ENCODE measurements at places on chromosomes 1 and 21.

DNA sequence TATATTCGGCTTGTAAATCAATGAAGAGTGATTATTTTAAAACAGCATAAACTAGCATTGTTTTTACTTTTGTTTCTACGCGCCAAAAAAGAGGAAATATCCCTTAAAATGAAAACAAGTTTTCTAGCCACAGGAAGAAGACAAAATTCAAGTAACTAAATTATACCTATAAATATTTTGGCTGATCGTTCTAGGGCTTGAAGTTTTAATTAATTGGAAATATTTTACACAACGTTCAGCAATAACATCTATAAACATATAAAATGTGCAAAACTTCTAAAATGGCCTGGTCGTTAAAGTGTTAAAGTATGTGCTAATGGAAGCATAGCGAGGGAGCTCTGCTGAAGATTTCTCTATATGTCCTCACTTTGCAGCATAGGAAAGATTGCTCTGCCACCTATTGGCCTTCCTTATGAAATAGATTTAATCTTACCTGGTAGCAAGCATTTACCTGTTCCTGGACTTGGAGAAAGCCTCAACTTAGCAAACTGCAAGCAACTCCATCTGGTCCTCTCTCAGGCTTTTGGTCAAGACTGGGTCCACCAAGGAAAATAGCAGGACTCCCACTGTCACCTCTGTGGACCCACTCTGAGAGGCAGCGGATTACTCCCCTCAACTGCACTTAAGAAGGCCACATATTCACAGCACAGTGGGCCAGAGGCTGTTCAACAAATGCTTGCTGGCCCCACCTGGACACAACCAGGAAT, 351.3 kb upstream of the RUNX1 start:
- DNase-seq: peak; percentile 3

- no peak for DNase-seq
Measured at GRCh38 chr1:20497506-20497905, 10.4 kb downstream of the MUL1 start.

DNA sequence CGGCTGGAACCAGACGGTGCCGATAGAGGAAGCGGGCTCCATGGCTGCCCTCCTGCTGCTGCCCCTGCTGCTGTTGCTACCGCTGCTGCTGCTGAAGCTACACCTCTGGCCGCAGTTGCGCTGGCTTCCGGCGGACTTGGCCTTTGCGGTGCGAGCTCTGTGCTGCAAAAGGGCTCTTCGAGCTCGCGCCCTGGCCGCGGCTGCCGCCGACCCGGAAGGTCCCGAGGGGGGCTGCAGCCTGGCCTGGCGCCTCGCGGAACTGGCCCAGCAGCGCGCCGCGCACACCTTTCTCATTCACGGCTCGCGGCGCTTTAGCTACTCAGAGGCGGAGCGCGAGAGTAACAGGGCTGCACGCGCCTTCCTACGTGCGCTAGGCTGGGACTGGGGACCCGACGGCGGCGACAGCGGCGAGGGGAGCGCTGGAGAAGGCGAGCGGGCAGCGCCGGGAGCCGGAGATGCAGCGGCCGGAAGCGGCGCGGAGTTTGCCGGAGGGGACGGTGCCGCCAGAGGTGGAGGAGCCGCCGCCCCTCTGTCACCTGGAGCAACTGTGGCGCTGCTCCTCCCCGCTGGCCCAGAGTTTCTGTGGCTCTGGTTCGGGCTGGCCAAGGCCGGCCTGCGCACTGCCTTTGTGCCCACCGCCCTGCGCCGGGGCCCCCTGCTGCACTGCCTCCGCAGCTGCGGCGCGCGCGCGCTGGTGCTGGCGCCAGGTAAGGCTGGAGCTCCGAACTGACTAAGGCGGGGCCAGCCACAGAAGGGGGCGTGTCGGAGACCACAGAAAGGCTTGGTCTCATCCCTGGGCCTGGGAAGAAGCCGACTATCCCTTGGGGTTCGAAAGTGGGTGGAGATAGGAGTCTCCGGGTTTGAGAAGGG, 486 bp downstream of the SLC27A3 start:
- DNase-seq: peak; percentile 33

- no peak for DNase-seq
Measured at GRCh38 chr1:44619261-44619900, 54.9 kb downstream of the TMEM53 start.

GRCh38 chr1:204075139-204075521, 2.2 kb downstream of the SOX13 start:
- DNase-seq: no peak

DNA sequence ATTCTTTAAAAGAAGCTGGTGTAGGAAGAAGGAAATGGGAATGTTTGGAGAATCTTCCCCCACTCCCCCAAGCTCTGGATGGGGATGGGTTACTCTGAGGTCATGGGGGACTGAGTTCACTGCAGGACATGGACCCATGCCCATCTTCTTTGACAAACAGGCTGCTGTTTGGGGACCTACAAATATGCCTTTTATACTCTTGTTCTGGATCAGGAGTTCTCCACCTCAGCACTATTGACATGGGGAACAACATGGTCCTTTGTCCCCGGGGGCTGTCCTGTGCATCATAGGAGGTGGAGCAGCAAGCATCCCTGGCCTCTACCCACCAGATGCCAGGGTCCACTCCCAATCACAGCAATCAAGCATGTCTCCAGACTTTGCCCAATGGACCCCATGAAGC, 365.8 kb upstream of the C1orf174 start:
- DNase-seq: no peak

DNA sequence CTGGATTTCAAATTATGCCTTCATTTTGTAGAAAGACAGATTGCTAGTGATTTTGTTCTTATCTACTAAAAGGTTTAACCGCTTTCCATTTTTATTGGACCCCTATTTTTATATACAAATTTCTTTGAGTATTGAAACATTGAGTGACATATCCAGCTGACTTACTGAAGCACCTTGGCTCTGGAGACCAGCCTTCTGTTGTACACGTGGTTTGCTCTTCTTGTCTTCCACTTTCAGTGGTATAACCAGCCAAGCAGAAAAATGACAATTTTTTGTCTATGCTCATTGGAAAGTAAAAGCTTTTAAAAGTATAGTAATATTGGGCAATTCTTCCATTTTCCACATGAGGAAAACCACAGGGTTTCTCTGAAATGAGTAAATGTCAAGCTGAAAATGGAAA, 4.4 kb downstream of the F13B start:
- no peak for DNase-seq

DNA sequence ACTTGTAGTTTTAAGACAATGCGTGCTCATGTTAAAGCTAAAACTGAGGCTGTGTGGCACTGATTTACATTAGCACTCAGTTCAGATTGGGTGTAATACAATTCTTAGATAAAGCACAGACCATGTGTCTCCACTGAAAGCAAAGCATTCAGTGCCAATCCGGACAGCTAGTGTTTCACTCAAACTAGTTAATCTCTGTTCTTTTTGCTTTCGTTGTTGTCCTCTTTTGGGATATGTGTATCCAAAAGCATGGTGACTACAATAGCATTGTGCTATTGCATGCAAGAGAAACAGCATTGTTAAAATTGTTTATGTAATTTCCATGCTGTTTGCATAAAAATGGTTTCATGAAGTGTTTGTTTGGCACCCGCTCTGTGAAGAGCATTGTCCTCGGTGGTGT, 54.6 kb downstream of the F3 start:
- no peak for DNase-seq

- DNase-seq: no peak
Measured at GRCh38 chr1:98277118-98277517, 356.3 kb upstream of the DPYD start.

GRCh38 chr1:160741092-160741501, 2.0 kb downstream of the SLAMF7 start:
- DNase-seq: no peak

- DNase-seq: no peak
Measured at GRCh38 chr1:212974711-212975110, 24.4 kb downstream of the VASH2 start.
